Stimulated activated CD4-positive, alpha-beta T cell treated with anti-CD3 and anti-CD28 coated beads, Interleukin-1b, Interleukin-23, amount 100 ng/mL, for 48 hours (primary cell): ENCODE measurements at places on chromosomes 2 and 18.

DNA sequence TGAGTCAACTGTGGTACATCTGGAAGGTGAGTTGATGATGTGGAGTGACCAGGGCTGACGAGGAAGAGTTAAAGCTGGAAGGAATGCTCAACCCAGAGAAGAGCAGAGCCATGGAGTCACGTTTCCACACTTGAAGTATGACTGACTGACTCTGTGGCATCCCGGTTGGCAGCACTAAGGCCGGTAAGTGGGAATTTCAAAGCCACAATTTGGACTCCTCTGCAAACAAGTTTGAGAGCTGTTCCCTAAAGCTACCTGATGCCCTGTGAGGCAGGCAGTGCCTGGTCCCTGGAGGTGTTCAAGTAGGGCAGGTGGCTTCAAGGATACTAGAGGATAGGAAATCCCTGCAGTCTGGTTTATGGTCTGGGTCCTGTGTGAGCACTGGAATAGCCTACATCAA is 69.3 kb upstream of the ITGB6 start:
- DNase-seq: no peak

GRCh38 chr2:117832905-117833613 is 18.6 kb downstream of the DDX18 start:
- no peak for DNase-seq

DNA sequence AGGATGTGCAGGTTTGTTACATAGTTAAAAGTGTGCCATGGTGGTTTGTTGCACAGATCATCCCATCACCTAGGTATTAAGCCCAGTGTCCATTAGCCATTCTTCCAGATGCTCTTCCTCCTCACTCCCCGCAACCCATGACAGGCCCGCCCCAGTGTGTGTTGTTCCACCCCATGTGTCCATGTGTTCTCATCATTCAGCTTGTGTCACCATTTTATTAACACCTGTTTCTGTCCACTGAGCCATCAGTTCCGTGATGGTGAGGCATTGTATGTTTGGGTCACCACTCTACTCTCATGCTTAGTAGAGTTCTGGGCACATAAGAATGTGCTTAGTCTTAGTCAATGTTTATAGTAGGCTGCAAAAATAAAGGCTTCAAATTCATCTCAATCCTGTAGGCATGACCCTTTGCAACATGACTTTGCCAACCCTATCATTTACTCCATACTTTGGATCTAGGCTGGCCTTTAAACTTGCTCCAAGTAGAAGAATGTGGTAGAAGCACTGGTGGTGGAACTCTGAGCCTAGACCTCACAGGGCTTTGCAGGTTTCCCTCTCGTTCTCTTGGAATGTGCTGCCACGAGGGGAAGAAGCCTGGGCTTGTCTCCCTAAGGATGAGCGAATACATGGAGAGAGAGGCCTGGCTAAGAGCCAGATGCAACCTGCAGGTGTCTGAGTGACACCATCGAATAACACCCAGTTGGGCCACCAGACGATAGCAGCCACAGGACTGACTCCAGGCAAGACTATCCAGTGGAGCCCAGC is 161.5 kb downstream of the NAPG start:
- no peak for DNase-seq

DNA sequence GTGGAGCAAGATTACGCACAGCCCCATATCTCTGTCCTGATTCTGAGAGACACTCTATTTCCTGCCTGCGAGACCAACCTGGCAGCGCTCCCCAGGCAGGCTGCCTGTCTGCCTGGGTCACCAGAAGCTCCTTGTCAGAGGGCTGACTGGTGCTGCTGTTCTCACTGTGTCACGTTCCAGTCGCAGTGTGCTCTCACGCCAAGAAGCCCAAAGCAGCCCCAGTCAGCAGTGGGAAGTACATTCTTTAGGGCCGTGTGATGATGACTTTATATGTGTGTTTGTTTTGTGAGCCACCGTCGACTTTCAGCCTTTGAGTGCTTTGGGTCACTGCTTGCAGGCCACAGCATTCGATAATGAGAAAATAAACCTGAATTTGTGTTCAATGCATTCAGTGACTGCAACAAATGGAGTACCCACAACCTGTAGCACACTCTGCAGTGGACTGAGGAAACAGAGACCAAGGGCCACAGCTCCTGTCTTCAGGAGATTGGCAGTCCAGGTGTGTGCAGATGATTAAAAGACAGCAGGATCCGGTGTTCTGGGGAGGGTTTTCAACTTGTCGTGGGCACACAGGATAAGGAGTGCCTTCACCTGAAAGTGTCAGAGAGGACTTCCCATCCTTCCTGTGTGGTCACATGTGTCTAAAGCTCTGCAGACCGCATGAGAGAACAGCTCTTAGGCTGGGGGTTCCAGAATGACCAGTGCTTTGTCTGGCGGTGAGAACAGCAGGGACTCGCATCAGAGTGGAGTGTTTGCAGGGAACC is 4.8 kb downstream of the TNFRSF11A start:
- DNase-seq: peak; percentile 59

DNA sequence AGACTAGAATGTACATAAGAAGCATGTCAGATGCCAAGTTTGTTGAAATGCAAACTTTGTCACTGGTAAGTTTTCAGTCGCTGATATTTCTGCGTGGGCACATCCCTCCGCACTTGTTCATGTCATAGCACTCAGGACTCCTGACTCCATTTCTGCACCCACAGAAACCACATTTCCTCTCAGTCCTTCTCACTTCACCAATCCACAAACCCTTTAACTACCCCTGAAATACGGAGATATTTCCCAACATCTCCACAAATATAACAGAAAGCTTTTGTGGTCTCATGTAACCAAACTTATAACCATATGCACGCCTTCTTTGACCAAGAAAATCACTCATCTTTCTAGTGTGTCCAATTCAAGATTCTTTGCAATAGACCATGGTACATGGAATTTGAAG is 276.9 kb upstream of the ERBB4 start:
- no peak for DNase-seq

DNA sequence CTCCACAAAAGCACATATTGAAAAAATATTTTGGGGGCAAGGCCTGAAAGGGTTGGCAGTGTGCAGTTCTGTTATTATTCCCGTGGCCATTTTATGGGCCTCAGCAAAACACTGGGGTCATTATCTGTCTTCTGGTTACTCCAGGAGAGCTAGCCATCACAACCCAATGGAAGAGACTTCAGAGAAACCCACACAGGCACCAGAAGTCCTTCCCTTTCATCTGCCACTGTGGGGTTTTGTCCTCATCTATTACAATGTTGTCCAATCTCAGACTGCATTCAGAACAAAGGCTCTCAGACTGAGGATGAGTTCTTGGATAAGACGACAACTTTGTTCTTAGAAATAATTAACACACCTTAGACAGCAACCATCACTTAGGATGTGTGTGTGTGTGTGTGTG is 98.4 kb downstream of the PIEZO2 start:
- DNase-seq: no peak

DNA sequence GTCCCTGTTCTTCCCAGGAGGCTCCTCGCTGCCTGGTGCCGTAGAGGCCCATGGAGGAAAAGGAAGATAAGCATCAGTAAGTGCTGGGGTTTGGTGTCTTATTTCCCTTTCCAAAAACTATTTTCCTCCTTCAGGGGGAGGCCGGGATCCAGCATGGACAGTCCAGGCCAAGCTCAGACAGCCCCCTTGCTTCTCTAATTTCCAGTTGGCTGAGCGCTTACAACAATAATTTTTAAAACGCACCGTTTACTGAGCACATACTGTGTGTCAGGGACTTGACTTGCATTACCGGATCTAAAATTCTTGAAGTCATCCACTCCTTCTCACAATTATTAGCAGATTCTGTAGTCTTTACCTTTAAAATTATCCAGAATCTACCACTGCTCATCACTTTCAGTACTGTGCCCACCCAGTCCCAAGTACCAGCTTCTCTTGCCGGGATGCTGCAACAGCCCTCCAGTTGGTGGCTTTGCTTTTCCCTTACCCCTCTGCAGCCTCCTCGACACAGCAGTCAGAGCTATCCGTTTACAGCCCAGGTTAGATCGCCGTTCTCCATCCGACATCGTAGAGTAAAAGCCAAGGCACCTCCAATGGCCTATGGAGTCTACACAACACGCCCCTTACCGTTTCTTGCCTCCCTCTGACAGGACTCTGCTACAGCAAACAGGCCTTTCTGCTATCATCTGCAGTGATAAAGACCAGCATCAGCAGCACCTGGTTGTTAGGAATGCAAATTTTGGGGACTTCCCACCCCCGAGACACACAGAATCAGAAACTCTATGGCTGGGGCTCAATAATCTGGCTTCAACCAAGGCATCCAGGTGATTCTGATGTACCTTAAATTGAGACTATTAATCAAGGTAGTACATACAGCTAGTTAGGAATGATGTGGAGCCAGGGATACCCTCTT is 75.2 kb upstream of the TSPYL6 start:
- no peak for DNase-seq

GRCh38 chr2:175834477-175834876 is 167.6 kb downstream of the LNPK start:
- no peak for DNase-seq

GRCh38 chr2:101714118-101714517 is 16.6 kb downstream of the MAP4K4 start:
- DNase-seq: no peak

DNA sequence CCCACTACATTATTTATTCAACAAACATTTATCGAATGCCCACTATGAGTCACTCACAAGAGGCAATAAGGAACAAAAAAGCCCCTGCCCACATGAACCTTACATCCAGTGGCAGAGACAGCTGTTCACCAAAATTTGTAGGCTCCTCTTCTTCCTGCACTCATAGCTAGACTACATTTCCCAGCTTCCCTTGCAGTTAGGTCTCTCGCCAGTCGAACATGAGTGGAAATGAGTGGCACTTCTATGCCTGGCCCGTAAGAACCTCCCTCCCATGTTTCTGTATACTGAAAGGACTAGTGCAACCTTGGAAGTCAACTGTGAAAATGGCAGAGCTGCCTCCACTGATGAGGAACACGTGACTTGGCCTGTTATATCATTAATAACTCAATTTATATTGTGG is 19.4 kb upstream of the NCOA1 start:
- no peak for DNase-seq

- no peak for DNase-seq
Observed at GRCh38 chr2:203873921-203874631, 6.5 kb downstream of the CTLA4 start.

- DNase-seq: no peak
Observed at GRCh38 chr2:152971685-152972084, 253.3 kb downstream of the ARL6IP6 start.

GRCh38 chr2:172261292-172261691 is 158.6 kb upstream of the DLX2 start:
- DNase-seq: no peak

DNA sequence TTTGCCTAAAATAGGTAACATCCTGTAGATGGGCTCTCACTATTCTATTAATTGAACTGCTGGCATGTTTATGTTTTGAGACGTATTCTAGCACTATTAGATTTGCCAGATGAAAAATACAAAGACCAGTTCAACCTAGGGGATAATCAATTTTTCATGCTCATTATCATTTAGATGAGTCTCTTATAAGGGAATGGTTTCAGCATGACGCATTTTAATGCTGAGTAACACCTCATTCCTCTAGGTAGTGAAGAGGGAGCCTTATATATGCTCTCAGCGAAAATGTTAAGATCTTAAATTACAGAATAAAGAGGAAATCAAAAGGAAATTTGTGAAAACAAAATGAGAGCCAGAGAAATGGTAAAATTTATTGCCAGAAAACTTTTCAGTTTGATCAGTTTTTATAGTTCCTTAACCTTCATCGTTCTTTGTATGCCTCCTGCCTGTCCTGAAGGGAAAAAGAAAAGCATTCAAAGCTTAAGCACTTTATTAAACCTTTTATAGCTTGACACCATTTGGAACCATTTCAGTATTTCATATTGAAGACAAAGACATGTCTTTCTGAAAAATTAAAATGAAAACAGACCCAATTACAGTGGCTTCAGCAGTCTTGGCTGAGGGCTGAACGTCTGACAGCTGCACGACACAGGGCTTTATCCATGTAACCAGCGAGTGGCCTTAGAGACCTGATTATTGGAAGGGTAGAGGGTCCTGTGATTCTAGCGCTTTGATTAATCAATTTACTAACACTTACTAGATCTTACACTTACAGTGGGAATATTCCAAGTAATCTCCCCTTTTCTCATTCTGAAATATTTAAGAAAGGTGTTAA is 112.8 kb downstream of the ADCYAP1 start:
- no peak for DNase-seq

DNA sequence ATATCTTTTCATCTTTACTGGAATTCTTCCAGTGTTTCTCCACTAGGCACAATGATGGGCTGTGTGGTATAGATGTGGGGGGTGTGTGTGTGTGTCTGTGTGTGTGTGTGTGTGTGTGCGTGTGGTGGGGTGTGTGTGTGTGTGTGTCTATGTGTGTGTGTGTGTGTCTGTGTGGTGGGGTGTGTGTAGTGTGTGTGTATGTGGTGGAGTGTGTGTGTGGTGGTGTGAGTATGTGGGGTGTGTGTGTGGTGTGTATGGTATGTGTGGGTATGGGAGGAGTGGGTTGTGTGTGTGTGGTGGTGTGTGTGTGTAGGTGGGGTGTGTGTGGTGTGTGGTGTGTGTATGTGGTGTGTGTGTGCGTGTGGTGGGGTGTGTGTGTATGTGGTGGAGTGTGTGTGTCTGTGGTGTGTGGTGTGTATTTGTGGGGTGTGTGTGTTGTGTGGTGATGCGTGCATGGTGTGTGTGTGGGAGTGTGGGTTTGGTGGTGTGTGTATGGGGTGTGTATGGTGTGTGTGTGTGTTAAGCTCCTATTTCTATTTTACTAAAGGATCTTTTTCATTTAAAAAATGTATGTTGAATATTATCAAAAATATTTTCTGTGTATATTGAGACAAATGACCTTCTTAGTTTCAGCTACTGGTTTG is 84.2 kb downstream of the IRS1 start:
- DNase-seq: no peak

DNA sequence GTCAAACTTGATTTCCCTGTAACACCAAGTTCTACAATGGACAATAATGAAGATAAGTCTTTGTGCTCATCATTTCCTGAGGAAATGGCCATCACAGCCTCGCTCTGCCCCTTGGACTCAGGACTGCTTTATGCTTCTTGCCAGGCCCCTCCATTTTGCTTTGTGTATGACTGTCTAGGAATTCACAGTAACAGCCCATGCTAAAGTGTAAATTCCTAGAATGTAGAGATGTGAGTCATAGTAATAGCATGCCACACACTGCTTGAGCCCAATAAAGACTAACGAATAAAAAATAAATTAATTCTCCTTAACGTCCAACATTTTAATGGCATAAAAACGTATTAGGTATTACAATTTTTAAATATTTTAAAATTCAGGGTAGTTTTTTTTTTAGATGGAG is 226.5 kb downstream of the PID1 start:
- DNase-seq: no peak

GRCh38 chr2:236417150-236417549 is 152.5 kb upstream of the ACKR3 start:
- no peak for DNase-seq

- no peak for DNase-seq
Observed at GRCh38 chr2:230991598-230991997, 4.3 kb upstream of the SPATA3 start.

DNA sequence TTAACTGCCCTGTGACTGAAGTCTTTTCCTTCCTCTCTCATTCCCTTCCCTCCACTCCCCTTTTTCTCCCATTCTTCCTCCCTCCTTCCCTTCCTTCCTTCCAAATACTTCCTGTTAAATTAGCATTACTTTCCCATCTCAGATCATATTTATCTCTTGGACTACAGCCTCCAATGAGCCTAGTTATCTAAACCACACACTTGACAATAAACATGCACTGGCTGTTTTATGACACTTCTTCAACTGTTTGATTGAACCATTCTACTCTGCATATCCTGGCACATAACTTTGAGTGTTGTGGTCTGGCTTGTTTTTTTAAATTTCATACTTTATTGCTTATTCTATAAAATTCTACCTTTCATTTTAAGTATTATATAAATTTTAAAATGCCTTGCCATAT is 1860.8 kb upstream of the LRRTM1 start:
- no peak for DNase-seq

- DNase-seq: no peak
Observed at GRCh38 chr2:60852282-60852860, 29.0 kb upstream of the REL start.
